Activated CD8-positive, alpha-beta memory T cell treated with anti-CD3 and anti-CD28 coated beads, Interleukin-2, amount 10 ng/mL, durations not matched to agents 7 days and 5 days (primary cell): ENCODE measurements at places on chromosomes 12 and 14.

GRCh38 chr12:96448300-96448699 is 41.1 kb upstream of the CFAP54 start:
- H3K36me3 ChIP-seq: peaks cover 11% of the 10 kb centered on the region
- DNase-seq: no peak
- H3K4me3 ChIP-seq: no peak overlapping the region

GRCh38 chr14:88196116-88196890 is 126.8 kb downstream of the KCNK10 start:
- no peak overlapping the region for H3K27ac ChIP-seq
- no peaks in the 10 kb centered on the region for H3K4me1 ChIP-seq
- peaks cover 37% of the 10 kb centered on the region for H3K27me3 ChIP-seq
- DNase-seq: no peak
- no peaks in the 10 kb centered on the region for H3K36me3 ChIP-seq
- H3K4me3 ChIP-seq: no peak overlapping the region

DNA sequence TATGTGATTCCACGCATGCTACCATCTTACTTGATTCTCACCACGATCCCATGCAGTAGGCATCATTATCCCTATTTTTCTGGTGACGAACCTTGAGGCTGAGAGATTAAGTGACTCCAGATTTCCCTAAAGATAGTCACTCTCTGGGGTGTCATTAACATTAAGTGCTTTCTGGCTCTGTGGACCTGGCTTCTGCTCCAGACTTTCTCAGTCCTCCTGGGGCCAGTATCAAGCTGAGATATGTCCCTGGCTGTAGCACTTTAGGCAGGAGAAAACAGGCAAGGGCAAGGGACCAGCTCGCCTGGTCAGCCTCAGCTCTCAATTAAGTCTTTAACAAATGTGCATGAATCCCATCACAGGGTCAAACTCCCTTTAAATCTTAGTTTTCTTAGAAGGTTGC is 38.3 kb upstream of the PRB2 start:
- H3K4me1 ChIP-seq: no peaks in the 10 kb centered on the region
- H3K27me3 ChIP-seq: peaks cover 7% of the 10 kb centered on the region
- H3K27ac ChIP-seq: no peak overlapping the region
- H3K4me3 ChIP-seq: no peak overlapping the region
- no peak for DNase-seq

DNA sequence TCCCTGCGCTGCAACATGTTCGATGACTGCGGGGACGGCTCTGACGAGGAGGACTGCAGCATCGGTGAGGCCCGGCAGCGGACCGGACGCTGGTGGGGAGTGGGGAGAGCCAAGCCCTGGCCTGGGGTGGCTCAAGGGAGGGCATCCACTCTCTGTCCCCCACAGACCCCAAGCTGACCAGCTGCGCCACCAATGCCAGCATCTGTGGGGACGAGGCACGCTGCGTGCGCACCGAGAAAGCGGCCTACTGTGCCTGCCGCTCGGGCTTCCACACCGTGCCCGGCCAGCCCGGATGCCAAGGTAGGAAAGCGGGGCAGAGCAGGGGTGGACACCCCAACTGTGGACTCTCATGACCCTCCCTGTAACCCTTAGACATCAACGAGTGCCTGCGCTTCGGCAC is 11.4 kb upstream of the NXPH4 start:
- H3K4me1 ChIP-seq: no peaks in the 10 kb centered on the region
- no peaks in the 10 kb centered on the region for H3K36me3 ChIP-seq
- H3K27me3 ChIP-seq: no peaks in the 10 kb centered on the region
- no peak overlapping the region for H3K4me3 ChIP-seq
- DNase-seq: no peak
- H3K27ac ChIP-seq: no peak overlapping the region

GRCh38 chr14:80445605-80446004 is 234.3 kb upstream of the DIO2 start:
- H3K36me3 ChIP-seq: no peaks in the 10 kb centered on the region
- H3K4me1 ChIP-seq: no peaks in the 10 kb centered on the region
- H3K27me3 ChIP-seq: no peaks in the 10 kb centered on the region
- no peak for DNase-seq
- no peak overlapping the region for H3K27ac ChIP-seq

GRCh38 chr12:69904777-69905176 is 79.8 kb downstream of the MYRFL start:
- no peak overlapping the region for H3K4me3 ChIP-seq
- no peaks in the 10 kb centered on the region for H3K4me1 ChIP-seq
- peaks cover 16% of the 10 kb centered on the region for H3K27me3 ChIP-seq
- no peaks in the 10 kb centered on the region for H3K36me3 ChIP-seq
- DNase-seq: no peak

DNA sequence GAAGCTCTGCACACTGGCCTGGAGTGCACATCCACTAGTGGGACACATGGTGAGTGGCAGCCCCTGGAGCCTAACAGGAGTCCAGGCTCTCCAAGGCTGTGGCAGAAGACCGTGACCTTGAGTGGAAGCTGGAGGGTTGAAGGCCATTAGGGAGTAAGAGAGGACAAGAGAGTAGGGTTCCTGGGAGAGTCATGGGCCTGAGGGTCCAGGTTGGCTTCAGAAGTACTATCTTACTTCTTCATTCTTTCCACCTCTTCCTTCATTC is 406 bp downstream of the IL23A start:
- DNase-seq: no peak
- peaks cover 31% of the 10 kb centered on the region for H3K36me3 ChIP-seq
- peak overlapping the region; percentile 99 for H3K27ac ChIP-seq
- H3K4me1 ChIP-seq: peaks cover 47% of the 10 kb centered on the region

DNA sequence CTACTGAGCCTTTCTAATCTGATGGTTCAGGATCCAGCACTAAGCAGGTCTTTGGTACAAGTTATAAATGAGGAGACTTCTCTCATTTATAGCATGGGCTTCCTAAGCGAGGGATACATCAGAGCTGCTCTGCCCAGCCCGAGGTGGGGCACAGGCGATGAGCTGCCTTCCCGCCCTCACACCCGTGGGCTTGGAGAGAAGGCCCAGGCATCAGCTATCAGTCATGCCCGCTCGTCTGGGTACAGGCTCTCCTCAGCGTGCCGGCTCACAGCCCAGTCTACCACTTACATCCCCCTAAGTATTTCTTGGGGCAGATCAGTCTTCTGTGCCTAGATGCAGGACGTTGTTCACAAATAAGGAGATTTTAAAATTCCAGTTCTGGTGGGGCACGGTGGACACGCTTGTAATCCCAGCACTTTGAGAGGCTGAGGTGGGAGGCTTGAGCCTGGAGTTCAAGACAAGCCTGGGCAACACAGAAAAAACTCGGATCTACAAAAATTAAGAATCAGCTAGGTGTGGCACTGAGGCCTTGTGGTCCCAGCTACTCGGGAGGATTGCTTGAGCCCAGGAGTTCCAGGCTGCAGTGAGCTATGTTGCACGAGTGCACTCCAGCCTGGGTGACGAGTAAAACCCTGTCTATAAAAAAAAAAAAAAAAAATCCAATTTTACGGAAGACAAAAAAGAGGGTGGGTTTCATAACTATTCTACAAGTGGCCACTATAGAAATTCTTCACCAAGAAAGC is 57.0 kb downstream of the CCDC88C start:
- H3K27ac ChIP-seq: peak overlapping the region; percentile 27
- no peak overlapping the region for H3K4me3 ChIP-seq
- no peak for DNase-seq

DNA sequence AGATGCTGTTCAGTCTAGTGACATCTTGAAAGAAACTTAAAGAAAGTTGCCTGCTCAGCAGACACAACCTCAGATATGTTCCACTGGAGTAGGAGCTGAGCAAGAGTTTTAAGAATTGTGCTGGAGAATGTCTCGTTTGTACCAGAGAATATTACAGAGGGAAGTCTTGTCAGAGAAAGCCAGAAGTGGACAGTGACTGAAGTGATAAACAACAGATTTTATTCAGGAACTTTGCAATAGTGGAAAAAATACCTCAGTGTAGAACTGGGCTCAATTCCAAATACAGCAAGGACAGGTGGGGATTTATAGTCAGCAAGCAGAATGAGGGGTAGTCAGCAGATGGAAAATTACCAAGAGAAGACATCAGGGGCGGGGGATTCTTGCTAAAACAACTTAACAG is 18.6 kb downstream of the ZDHHC17 start:
- H3K27me3 ChIP-seq: no peaks in the 10 kb centered on the region
- H3K27ac ChIP-seq: no peak overlapping the region
- H3K36me3 ChIP-seq: peaks cover 30% of the 10 kb centered on the region
- no peak overlapping the region for H3K4me3 ChIP-seq
- H3K4me1 ChIP-seq: peaks cover 7% of the 10 kb centered on the region

DNA sequence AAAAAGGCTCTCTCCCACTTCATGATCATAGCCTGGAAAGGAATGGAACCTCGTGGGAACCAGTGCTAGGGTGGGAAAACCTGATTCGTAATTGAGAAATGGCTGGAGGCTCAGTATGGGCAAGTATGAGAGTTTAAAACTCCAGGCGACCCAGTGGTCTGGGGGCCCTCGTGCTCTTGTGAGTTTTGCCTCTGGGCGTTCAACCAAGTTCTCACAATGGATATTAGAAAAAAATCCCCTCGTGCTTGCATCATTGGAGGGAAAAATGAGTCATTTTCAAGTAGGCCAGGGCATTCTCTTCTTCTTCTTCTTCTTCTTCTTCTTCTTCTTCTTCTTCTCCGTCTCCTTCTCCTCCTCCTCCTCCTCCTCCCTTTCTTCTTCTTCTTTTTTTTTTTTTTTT is 39.0 kb downstream of the GPR68 start:
- H3K4me1 ChIP-seq: peaks cover 32% of the 10 kb centered on the region
- no peaks in the 10 kb centered on the region for H3K27me3 ChIP-seq
- H3K4me3 ChIP-seq: no peak overlapping the region
- H3K27ac ChIP-seq: peak overlapping the region; percentile 0
- peaks cover 86% of the 10 kb centered on the region for H3K36me3 ChIP-seq
- DNase-seq: no peak

DNA sequence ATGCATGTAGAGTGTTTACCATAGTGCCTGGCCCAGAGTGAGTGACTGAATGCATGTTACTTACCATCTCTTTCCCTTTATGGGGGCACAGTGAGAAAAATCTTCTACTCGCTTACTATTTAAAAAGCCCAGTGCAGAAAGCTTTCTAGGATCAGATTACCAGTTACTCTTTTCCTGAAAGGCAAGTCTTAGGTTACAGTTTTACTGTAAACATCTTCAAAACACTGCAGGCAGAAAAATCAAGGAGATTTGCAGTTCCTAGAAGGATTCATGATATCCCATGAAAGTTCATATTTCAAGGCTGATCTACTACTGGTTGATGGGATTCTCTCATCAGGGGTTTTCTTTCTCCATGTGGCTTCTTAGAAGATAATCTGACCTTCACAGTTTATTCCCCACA is 29.3 kb upstream of the DAAM1 start:
- H3K36me3 ChIP-seq: no peaks in the 10 kb centered on the region
- DNase-seq: no peak
- H3K4me1 ChIP-seq: peaks cover 2% of the 10 kb centered on the region
- H3K27ac ChIP-seq: no peak overlapping the region
- no peak overlapping the region for H3K4me3 ChIP-seq

DNA sequence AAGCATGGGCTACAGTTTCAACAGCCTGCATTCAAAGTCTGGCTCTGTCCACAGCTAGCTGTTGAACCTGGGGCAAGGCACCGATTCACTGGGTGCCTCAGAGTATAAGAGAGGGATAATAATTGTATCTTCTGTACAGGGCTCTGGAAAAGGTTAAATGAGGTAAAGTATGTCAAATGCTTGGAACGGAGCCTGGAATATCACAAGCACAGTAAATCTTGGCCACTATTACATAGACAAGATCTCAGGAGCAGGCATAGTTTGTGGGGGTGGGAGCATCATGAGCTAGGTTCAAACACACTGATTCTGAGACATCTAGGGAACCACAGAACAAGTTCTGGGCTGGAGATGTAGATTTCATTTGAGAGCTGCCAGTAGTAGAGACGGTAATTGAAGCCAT is 203.7 kb upstream of the NUDT4 start:
- no peak overlapping the region for H3K4me3 ChIP-seq
- H3K27me3 ChIP-seq: no peaks in the 10 kb centered on the region
- H3K4me1 ChIP-seq: no peaks in the 10 kb centered on the region
- DNase-seq: no peak

DNA sequence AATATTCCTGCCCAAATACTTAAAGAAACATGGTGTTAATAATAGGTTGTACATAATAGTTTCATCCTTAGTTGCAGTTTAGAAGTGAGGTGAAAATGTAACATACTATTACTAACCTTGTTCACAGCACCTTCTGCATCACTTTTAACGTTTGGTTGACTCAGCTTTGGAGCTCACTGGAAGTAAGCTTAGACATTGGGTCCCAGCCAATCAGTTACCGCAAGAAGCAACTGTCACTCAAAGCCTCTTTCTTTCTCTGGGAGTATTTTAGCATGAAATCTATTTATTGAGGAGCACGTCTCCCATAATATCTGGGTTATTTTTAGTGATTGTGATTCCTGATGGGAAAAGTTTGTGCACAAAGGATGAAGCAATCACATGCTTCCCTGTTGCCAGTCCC is 472.6 kb downstream of the SNAPC1 start:
- no peaks in the 10 kb centered on the region for H3K27me3 ChIP-seq
- no peak for DNase-seq
- H3K4me1 ChIP-seq: no peaks in the 10 kb centered on the region
- no peak overlapping the region for H3K4me3 ChIP-seq
- no peak overlapping the region for H3K27ac ChIP-seq

DNA sequence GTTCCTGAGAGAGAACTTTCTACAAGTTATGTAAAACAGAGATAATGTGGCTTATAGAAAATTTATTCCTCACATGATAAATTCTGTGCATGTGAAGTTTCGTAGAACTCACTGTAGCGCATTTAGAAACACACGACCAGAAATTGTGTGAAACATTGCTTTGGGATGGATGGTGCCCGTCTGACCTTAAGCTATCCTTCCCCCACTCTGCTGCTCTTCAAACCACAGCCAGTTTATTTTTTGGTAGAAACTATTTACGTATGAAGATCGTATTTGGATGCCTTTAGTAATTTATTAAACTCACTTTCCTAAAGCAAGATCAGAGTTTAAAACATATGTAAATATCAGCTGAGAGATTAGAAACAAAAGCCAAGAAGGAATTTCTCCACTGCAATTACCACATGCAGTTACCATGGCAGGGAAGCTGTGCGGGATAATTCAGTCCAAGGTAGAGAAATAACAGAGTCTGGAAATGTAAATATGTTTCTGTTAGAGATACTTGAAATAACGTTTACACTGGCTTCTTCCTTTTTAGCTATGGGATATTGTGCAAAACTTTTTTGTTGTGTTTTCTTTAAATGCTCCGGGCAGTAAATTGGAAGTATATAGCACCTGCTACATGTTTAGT is 382.7 kb downstream of the RGS6 start:
- no peak for DNase-seq
- H3K27ac ChIP-seq: no peak overlapping the region

DNA sequence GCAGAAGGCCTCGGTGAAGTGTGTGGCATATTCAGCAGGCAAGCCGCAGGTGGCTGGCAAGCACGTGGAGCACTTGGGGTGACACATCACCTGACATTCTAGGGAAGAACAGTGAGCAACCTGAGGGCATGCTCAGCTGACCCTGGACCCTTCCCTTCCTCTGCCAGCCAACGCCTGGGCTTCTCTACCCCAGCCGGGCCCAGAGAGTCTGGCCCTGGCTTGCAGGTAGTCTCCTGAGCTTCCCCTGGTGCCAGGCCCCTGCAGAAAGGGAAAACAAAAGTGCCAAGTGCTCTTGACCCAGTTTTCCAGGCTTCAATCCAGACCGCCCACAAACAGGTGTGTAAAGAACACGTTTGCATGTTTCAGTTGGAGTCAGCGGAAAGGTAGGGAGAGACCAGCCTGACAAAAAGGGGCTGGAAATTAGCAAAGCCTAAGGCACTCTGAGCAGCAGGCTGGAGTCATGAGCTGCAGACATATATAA is 45.7 kb downstream of the PRKAB1 start:
- no peak for DNase-seq
- no peak overlapping the region for H3K4me3 ChIP-seq
- H3K4me1 ChIP-seq: no peaks in the 10 kb centered on the region
- H3K27me3 ChIP-seq: no peaks in the 10 kb centered on the region
